ENCODE measurements at places on chromosomes 13 and 19. TPM values are rescaled to one million over a fixed set of nuclear protein-coding genes. Genes with fewer than 3 reads are reported as not detected.

The OSCAR gene
- total RNA-seq: 0.24 TPM

The BEST2 gene
- 2.0 TPM for total RNA-seq

The ZNF793 gene
- total RNA-seq: 14.6 TPM

The ALKBH7 gene
- total RNA-seq: 81.6 TPM

The IL4I1 gene
- 0.61 TPM for total RNA-seq

The IFNL1 gene
- total RNA-seq: not detected

GRCh38 chr19:1223018-1223855, 14.6 kb downstream of the CBARP start:
- no peaks in the 10 kb centered on the region for H3K4me1 ChIP-seq
- no peaks in the 10 kb centered on the region for H3K27me3 ChIP-seq
- H3K36me3 ChIP-seq: peaks cover 13% of the 10 kb centered on the region
- no peak overlapping the region for H3K27ac ChIP-seq
- H3K4me3 ChIP-seq: no peak overlapping the region
- DNase-seq: peak; percentile 81

GRCh38 chr13:30421093-30422053, 920 bp upstream of the UBE2L5 start:
- no peaks in the 10 kb centered on the region for H3K36me3 ChIP-seq
- no peaks in the 10 kb centered on the region for H3K27me3 ChIP-seq
- H3K4me3 ChIP-seq: peak overlapping the region; percentile 89
- H3K27ac ChIP-seq: no peak overlapping the region
- peak; percentile 64 for DNase-seq

GRCh38 chr19:17406887-17407196, 1.4 kb upstream of the BST2 start:
- H3K4me3 ChIP-seq: peak overlapping the region; percentile 94
- DNase-seq: no peak
- no peaks in the 10 kb centered on the region for H3K27me3 ChIP-seq

- H3K4me3 ChIP-seq: no peak overlapping the region
- peaks cover 3% of the 10 kb centered on the region for H3K4me1 ChIP-seq
- no peaks in the 10 kb centered on the region for H3K27me3 ChIP-seq
- no peak for DNase-seq
Observed at GRCh38 chr13:36163809-36164308, 32.7 kb upstream of the DCLK1 start.

GRCh38 chr13:25198647-25199046, 26.6 kb upstream of the AMER2 start:
- H3K36me3 ChIP-seq: no peaks in the 10 kb centered on the region
- no peaks in the 10 kb centered on the region for H3K4me1 ChIP-seq
- no peaks in the 10 kb centered on the region for H3K27me3 ChIP-seq
- no peak overlapping the region for H3K27ac ChIP-seq
- no peak for DNase-seq
- no peak overlapping the region for H3K4me3 ChIP-seq

- H3K27me3 ChIP-seq: no peaks in the 10 kb centered on the region
- no peak overlapping the region for H3K27ac ChIP-seq
- no peaks in the 10 kb centered on the region for H3K4me1 ChIP-seq
- H3K4me3 ChIP-seq: no peak overlapping the region
- H3K36me3 ChIP-seq: no peaks in the 10 kb centered on the region
- DNase-seq: no peak
Observed at GRCh38 chr13:21232599-21232998, 56.1 kb downstream of the MRPL57 start.

DNA sequence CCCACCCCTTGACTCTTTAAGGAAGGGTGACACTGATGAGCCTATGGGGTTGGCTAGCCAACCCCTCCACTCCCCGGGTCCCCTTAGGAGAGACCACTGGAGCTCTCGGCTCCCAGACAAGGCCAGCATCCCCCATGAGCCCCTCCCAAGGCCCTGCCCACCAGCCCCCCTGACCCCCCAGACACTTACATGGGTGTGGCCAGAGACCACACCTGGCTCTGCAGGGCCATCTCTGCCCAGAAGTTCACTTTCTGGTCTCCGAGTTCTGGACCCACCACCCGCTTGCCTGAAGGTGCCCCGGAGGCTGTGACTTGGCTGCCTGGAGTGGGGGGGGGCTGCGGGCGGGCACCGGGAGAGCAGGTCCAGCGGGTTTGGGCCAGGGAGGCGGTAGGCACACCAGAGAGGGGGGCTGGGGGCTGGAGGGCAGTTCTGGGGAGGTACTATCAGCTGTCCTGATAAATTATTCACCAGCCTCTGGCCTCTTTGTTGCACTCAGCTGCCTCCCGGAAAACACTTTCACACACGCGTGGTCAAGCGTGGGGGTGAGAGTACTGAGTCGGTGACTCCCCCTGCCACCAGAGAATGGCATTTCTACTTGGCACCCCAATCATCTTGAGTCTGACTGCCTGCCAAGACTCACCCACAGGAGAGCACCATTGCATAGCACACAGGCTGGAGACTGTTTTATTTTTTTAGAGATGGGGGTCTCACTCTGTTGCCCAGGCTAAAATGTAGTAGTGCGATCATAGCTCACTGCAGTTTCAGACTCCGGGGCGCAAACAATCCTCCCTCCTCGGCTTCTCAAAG, at the start of gene PALM3:
PALM3 (minus strand) TSS at position 326 of the 807 bp plus-strand sequence; CDS start at position 230, 96 bp downstream.
- H3K36me3 ChIP-seq: no peaks in the 10 kb centered on the region
- no peaks in the 10 kb centered on the region for H3K4me1 ChIP-seq
- H3K27me3 ChIP-seq: peaks cover 8% of the 10 kb centered on the region
- H3K4me3 ChIP-seq: no peak within 1 kb of the TSS
- H3K27ac ChIP-seq: no peak within 1 kb of the TSS

- no peaks in the 10 kb centered on the region for H3K4me1 ChIP-seq
- H3K27ac ChIP-seq: no peak overlapping the region
- peaks cover 8% of the 10 kb centered on the region for H3K36me3 ChIP-seq
- no peak overlapping the region for H3K4me3 ChIP-seq
Observed at GRCh38 chr19:35179830-35180229, 25.3 kb downstream of the FXYD5 start.

- H3K4me3 ChIP-seq: no peak overlapping the region
- no peaks in the 10 kb centered on the region for H3K4me1 ChIP-seq
- no peak for DNase-seq
- no peaks in the 10 kb centered on the region for H3K27me3 ChIP-seq
- no peak overlapping the region for H3K27ac ChIP-seq
Observed at GRCh38 chr13:104608331-104608730, 1542.1 kb upstream of the SLC10A2 start.

DNA sequence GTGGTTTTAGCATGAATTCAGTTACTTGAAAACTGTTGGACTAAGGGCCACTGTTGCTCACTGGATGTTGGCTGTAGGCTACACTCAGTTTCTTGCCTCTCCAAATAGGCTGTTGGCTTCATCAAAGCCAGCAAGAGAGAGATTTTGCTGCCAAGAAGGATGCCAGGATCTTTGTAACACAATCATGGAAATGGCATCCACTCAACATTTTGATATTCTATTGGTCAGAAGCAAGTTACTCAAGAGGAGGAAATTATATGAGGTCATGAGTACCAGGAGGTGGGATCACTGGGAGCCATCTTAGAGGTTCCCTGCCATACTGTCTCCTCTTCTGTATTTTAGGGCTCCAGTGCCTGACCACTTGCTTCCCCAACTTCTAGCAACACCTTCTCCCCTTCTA, 30.6 kb downstream of the SYDE1 start:
- no peak overlapping the region for H3K27ac ChIP-seq
- no peaks in the 10 kb centered on the region for H3K27me3 ChIP-seq
- no peaks in the 10 kb centered on the region for H3K4me1 ChIP-seq
- H3K36me3 ChIP-seq: no peaks in the 10 kb centered on the region

DNA sequence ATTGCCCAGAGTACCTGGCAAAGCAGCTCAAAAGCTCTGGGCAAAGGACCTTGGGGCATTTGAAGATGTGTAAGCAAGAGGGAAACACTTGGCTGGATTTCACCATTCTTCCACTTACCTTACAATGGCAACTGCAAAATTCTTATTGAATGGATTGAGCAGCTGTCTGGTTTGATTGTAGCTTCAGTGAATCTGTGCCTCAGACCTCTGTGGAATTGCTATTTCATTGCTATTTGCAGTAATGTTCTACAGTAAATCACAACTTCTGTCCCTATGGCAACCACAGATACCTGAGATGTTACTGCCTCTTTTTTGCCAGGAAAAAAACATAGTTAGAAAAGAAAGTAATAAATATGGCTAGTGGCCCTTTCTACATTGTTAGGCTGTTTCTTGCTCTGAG, 519.5 kb downstream of the SUCLA2 start:
- no peak overlapping the region for H3K4me3 ChIP-seq
- DNase-seq: no peak
- H3K4me1 ChIP-seq: no peaks in the 10 kb centered on the region
- H3K27me3 ChIP-seq: no peaks in the 10 kb centered on the region
- no peak overlapping the region for H3K27ac ChIP-seq

DNA sequence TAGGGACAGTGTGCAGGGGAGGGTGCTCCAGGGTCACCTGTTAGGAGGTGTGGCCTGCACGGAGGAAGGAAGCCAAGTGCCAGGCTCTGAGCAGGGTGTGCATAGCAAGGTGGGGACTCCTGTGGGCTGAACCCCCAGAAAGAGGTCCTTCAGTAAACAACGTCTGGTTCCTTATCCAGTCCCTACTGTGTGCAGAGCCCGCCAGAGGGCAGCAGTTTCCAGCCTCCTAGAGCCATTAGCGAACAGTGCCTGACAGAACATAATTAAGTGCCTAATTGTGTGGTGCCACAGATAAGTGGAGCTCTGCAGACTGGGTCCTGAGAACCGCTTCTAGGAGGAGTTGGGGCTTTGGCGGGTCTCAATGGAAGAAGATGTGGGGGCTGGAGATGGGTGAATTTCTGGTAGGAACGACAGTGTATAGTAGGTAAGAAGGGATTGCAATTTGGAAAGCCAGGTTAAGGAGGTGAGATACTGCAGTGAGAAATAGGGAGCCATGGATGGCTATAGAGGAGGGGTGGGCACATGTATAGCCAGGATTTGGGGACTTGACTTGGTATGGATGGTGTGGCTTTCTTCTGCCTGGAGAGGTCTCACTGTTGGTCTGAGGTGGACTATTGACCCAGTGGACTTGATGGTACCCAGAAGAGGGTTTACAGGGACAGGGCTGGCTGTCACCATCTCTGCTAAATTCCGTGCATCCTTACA, 323.1 kb downstream of the ZNF536 start:
- no peak overlapping the region for H3K27ac ChIP-seq
- peaks cover 3% of the 10 kb centered on the region for H3K4me1 ChIP-seq
- no peaks in the 10 kb centered on the region for H3K27me3 ChIP-seq

DNA sequence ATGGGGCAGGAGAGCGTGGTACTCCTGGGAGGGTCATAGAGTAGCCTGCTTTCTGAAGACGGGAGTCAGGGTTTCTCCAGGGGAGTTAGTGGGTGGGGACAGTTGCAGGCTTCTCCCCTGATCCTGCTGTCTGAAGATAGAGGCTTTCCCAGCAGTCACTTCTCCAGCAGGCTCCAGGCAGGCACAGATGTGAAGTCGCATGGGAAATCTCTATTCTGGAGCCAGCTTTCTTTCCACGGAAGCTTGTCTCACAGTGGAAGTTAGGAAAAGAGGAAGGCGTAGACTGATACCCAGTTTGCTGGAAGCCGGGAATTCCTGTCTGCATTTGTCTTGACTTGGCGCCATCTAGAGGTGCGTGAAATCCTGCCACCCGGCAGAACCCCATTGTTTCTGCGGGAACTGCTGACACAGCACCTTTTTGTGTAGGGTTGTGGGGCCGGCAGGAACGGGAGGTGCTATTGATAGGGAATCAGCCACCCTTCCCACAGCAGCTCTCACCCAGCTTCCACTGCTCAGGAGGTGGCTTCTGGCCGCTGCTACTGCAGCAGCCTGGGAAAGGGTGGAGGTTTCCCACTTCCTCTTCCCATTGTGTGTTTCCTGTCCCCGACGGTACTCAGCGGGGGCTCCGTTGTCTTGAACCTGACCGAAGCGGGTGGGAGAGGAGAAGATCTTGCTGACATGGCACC, 28.5 kb upstream of the NPAS1 start:
- H3K4me1 ChIP-seq: no peaks in the 10 kb centered on the region
- no peaks in the 10 kb centered on the region for H3K27me3 ChIP-seq
- DNase-seq: peak; percentile 86
- H3K36me3 ChIP-seq: peaks cover 16% of the 10 kb centered on the region
- H3K4me3 ChIP-seq: no peak overlapping the region

GRCh38 chr13:75137911-75138571, 343.9 kb downstream of the TBC1D4 start:
- DNase-seq: no peak
- no peaks in the 10 kb centered on the region for H3K4me1 ChIP-seq
- no peak overlapping the region for H3K4me3 ChIP-seq
- H3K36me3 ChIP-seq: peaks cover 15% of the 10 kb centered on the region
- no peaks in the 10 kb centered on the region for H3K27me3 ChIP-seq

DNA sequence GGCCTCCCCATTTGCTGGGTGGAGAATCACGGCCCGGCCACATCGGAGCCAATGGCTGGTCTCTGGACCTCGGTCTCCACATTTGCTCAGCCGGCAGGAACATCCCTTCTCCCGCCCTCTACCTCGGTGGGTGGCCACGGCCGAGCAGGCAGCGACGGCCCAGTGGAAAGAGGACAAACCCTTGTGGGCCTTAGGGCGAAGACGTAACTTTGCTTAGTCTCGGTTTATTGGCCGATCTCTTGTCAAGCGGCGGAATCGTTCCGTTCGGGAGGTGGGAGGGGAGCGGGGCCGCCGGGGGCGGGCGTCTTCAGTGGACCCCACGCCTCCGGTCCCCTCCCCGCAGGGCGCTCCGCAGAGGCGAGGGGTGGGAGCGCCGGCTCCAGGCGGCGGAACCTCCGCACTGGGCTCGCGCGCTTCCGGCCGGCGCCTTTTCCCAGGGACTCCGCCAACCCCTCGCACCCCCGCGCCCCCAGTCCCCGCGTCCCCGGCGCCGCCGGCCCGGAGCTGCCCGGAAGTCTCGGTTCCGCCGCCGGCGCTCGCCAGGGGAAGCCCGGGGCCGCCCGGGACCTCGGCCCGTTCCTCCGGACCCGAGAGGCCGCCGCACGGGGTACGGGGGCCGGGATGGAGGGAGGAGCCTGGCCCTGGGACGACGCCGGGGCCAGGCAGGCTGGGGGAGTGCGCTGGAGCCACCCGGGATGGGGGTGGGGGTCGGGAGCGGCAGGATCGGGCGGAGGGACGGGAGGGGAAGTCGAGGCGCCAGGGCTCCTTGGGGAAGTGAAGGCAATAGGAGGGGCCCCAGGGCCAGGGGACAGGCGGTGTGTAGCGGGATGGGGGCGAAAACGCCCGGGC, at the start of gene ZNF580:
ZNF580 (plus strand) TSS at position 426 of the 849 bp plus-strand sequence. CDS start 1,507 bp downstream, outside the sequence.
- peak within 1 kb of the TSS; percentile 97 for H3K4me3 ChIP-seq
- H3K36me3 ChIP-seq: peaks cover 30% of the 10 kb centered on the region
- DNase-seq: peak; percentile 75

DNA sequence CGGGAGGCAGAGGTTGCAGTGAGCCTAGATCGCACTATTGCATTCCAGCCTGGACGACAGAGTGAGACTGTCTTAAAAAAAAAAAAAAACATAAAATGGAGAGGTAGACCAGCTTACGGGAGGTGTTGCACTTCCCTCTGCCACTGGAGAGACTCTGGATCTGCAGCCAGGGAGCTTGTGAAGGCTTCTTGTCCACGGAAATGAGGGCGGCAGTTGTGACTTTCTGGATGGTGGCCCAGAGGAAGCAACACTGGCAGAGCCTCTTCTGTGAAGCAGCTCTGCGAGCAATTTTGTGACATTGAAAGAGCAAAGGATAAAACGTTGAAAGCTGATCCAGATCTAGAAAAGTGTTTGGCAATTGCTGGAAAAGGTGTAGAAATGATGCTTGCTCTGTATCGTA, 10.4 kb downstream of the SPINT2 start:
- peaks cover 6% of the 10 kb centered on the region for H3K36me3 ChIP-seq
- H3K27me3 ChIP-seq: no peaks in the 10 kb centered on the region
- H3K4me1 ChIP-seq: no peaks in the 10 kb centered on the region
- DNase-seq: no peak
